Activated CD4-positive, alpha-beta T cell treated with anti-CD3 and anti-CD28 coated beads, Interleukin-2, amount 10 ng/mL, durations not matched to agents 7 days and 5 days (primary cell): ENCODE measurements at places on chromosomes 12 and 14.

- DNase-seq = no peak
Measured at GRCh38 chr12:62720661-62721330, 214.2 kb downstream of the PPM1H start.

GRCh38 chr12:101338087-101338486, 58.2 kb downstream of the UTP20 start:
- DNase-seq = no peak

- DNase-seq = no peak
Measured at GRCh38 chr12:131694116-131694838, 16.6 kb upstream of the SFSWAP start.

DNA sequence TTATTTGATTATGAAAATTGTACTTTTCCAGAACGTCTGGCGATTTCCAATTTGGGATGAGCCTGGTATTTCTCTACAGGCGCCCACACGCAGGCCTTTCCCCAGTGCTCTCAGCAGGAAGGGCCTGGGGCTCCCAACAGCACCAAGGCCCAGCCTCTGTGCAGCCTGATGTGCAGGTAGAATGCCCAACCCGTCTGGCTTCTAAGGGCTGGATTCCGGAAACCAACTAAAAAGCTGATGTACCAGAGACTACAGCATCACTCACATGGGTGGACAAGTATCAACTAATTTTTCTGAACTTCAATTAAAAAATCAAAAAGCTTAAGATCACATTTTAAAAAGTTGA, 25.8 kb downstream of the CDC42BPB start:
- DNase-seq = no peak

DNA sequence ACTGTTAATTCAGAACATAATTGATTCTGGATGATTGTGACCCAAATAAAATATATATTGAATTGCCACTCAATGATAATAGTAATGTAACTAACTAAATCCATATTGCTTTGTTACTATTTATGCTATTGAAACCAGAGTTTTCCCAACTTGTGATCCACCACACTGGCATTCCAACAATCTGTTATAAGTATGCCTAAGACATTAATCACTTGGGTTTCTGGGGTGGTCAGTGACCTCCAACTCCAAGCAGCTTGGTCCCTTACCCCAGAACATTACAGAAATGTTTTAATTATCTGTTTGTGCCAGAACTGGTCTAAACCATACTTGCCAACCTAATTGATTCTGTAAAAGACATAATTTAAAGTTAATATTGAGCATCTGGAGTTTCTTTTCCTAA, 14.6 kb downstream of the CAPS2 start:
- no peak for DNase-seq

DNA sequence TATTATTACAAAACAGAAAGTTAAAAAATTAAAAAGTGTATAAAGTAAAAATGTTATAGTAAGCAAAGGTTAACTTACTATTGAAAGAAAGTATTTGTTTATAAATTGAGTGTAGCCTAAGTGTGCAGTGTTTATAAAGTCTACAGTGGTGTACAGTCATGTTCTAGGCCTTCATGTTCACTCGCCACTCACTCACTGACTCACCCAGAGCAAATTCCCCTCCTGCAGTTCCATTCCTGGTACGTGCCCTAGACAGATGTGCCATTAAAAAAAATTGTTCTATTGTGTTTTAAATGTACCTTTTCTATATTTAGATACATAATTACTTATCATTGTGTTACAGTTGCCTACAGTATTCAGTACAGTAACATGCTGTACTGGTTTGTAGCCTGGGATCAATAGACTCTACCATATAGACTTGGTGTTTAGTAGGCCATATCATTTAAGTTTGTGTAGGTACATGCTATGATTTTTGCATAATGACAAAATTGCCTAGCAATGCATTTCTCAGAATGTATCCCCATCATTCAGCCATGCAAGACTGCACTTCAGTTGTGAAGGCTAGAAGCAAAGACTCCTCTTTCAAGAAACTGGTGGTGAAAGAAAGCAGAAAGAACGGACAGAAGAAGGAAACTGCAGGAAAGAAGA, 100.6 kb downstream of the DACT1 start:
- no peak for DNase-seq

DNA sequence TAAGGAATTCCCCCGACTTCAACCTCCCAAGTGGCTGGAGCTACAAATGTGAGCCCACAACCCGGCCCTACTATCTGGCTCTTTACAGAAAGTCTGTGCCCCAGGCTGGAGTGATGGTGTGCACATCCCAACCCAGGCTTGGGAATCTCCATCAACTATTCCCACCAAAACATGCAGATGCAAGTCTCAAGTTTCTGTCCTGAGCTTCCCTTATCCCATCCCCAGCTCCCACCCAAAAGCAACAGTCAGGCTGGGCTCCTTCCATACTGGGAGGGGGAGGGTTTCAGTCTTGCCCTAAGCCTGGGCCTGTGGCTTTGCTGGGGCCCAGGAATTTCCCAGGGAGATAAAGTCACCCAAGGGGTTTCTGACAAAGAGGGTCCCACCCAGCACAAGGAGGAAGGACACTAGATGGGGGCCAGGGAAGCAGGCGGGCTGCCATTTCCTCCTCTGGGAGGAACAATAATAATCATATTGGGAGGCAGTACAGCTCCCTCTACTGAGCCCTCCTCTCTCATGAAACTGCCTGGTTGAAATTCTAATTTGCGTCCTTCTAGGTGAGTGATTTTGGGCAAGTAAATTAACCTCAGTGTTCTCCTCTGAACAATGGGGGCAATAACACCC, 8.0 kb downstream of the SLC8B1 start:
- no peak for DNase-seq

GRCh38 chr14:98711453-98711852, 560.5 kb downstream of the BCL11B start:
- DNase-seq = peak; percentile 31

- DNase-seq = peak; percentile 94
Measured at GRCh38 chr12:106303202-106303820, 778 bp downstream of the TCP11L2 start.

DNA sequence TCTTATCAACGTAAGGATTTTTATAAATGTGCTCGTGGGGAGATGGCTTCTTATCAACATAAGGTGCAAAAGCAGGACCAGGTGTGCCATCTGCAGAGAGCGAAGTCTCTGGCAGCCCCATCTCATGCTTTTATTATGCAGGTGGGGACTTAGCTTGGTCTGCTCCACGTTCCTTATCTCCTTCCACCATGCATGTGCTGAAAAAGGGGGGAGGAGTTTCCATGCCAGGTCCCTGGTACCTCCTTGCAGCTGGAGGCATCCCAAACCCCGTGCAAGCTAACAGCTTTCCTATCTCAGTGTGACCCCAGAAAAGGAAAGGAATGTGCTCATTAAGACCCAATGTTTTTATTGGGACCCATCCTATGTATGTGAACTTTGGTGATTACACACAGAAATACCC, 608.5 kb downstream of the TMEM121 start:
- no peak for DNase-seq

- DNase-seq = no peak
Measured at GRCh38 chr14:23608454-23608853, 27.7 kb upstream of the DHRS2 start.

- no peak for DNase-seq
Measured at GRCh38 chr14:101286271-101287018, 274.9 kb upstream of the DIO3 start.

GRCh38 chr12:12645485-12645884, 33.8 kb downstream of the CREBL2 start:
- peak; percentile 41 for DNase-seq

DNA sequence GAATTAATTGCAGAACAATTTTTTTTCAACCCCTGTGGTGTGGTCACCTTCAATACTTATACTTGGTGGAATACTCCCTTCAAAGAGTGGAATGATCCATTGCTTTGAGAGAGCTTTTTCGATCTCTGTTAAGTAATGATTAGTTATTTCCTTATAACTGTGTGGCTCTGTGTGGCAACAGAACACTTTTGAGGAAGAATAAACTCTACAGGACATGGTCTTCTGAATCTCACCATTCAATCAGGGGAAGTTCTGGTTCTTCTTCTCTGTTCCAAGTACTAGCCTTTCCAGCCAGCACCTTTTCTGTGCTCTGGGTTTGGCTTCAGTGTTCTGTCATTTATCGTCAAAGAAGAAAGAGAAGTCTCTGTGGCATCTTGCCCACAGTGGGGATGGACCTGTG, 369.2 kb downstream of the ZFP36L1 start:
- DNase-seq = no peak

- no peak for DNase-seq
Measured at GRCh38 chr14:75497191-75497590, 25.1 kb upstream of the BATF start.

DNA sequence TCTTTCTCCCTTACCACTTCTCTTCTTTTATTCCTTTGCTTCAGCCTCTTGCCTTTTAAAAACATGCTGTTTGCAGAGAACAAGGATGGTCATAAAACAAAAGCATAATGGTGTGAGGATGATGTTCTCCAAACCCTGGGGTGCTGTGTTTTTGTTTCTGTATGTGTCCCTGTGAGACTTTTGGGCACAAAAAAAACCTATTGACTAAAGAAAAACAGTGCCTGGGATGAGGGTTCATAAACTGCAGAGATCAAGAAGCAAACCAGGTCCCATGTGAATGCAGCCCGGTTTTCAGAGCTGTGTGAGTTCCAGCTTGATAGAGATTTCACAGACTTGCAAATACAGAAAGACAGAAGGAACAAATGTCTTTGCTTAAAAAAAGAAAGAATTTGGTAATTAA, 148.6 kb upstream of the CPSF6 start:
- DNase-seq = no peak

DNA sequence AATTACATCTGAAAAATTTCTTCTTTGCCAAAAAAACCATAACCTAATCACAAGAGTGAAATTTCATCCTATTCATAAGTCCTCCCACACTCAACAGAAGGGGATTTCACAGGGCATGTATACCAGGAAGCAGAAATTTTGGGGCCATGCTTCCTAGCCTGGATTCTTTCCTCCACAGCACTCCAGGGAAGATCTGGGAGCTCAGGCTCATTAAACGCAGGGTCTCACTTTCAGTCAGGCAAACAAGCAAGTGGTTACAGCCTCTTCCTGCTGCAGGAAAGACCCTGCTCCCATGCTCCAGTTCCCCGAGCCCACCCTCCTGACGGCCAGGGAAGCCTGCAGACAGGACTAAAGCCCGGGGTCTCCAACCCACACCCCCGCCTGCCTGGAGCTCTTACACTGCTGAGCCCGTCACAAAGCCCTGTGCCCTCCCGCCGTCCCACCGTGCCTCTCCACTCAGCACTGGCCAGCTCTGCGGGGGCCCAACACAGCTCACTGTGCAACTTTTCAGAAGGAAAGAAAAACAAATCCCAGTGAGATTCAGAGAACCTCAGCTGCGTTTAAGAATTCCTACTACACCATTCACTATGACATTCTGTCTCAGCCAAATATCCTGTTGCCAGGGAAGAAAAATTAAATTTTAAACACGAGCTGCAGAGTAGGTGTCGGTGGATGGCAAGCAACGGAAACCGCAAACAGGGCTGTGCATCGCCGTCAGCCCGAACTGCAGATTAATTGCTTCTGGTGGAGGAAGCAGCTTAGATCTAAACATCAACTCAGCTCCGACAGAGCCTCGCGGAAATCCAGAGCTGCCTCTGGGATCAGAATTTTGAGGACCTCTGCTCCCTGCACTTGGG, 106.7 kb upstream of the SFSWAP start:
- peak; percentile 69 for DNase-seq

- no peak for DNase-seq
Measured at GRCh38 chr14:23602181-23603095, 23.8 kb upstream of the JPH4 start.

DNA sequence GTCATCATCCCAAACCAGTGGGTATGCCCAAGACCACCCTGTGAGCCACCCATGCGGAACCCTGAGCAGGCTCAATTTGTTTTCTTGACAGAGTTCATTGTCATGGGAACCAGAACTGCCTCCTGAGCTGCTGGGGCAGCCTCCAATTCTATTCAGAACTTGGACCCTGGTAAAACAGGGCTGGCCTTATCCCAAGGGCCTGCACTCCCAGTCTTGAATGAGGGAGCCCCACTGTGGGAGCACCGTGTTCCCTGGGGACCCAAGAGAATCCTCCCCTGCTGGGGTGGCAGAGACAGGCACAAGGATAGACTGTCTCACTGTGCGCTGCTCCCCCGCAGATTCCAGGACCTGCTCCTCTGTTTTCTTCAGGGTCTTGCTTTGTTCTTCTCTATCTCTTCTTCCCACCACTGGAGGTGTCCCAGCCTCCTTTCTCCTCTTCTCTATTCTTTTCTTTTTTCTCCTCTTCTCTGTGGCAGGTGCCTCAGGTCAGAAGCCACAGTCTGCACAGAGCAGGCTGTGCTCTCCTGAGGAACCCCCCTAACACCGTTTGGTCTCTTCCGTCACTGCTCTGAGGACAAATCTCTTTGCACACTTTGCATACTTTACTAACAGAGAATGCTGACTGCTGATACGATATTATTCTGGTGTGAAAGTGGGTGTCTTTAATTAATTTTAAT, 31.2 kb upstream of the CHPT1 start:
- DNase-seq = no peak

DNA sequence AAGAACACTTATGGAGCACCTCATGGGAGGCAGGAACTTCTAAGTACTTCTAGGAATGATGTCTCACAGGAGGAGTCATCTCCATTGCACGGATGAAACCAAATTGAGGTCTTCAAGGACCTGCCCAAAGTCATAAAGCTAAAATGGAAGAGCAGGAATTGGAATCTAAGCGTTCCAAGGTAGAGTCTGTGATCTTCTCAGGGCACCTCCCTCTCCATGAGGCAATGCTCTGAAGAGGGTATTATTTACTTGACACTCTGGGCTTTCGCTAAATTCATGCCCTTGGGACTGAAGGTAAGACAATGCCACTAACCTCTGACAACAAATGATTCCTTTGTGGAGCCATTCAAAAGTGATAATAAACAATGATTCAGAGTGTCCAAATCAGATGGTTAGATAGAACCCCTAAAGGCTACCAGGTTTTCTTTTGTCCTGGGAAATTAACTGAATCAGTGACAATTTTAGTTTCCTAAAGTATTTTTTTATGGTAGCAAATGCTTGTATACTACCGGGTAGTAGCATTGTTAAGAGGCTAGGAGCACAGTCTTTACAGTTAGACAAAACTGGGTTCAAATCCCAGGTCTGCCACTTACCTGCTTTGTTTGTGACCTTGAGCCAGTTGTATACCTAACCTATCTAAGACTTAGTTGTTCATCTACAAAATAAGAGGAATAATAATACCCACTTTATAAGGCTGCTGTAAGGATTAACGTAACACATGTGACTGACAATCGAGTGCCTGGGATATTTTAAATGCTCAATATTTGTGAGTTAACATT, 12.3 kb downstream of the HMGA2 start:
- DNase-seq = no peak

DNA sequence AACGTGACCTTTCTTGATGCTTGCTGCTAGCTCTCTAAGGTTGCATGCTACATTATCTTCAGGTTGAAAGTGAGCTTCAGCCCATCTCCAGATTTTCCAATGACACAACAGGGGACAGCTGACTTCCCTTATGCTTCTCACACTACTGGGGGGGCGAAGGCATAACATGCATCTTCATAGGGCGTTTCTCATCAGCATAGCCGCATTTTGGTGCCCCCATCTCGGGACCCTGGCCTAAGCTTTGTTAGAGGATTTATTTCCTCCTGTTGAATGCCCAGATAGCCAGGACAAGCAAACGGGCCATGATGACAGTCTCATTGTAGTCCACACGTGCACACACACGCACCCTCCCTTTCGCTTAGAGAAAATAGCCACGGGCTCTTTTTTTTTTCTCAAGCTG, 30.7 kb downstream of the SSPN start:
- DNase-seq = no peak

GRCh38 chr12:85872497-85873091, 1.5 kb upstream of the NTS start:
- DNase-seq = no peak

GRCh38 chr12:58443273-58443980, 476.9 kb downstream of the LRIG3 start:
- peak; percentile 16 for DNase-seq

- DNase-seq = no peak
Measured at GRCh38 chr12:80681287-80681686, 26.1 kb upstream of the MYF6 start.
